ENCODE measurements at places on chromosomes 1 and 21.

GRCh38 chr1:40876891-40877290 lies 14.7 kb upstream of the CITED4 start:
- no peak for DNase-seq

- no peak for DNase-seq
These were observed 40.2 kb upstream of the EPS8L3 start for GRCh38 chr1:109803901-109804331.

GRCh38 chr1:180486092-180486491 lies 16.3 kb downstream of the ACBD6 start:
- DNase-seq: no peak

- no peak for DNase-seq
These were observed 69.0 kb upstream of the MUTYH start for GRCh38 chr1:45409276-45409675.

DNA sequence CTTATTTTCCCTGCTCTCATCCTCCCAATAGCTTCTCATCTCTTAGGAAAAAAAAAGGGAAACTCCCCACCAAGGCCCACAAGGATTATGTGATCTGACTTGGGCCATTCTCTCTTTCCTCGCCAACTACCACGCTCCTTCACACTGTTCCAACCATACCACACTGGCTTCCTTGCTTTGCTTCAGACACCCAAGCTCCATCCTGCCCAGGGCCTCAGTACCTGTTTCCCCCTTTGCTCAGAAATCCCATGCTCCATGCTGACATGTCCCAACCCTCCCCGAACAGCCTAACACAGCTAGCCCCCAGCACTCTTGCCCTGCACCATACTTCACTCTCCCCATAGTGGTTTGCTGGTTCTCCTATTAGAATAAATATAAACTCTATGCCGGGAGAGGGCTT lies 39.2 kb downstream of the MAB21L3 start:
- no peak for DNase-seq

DNA sequence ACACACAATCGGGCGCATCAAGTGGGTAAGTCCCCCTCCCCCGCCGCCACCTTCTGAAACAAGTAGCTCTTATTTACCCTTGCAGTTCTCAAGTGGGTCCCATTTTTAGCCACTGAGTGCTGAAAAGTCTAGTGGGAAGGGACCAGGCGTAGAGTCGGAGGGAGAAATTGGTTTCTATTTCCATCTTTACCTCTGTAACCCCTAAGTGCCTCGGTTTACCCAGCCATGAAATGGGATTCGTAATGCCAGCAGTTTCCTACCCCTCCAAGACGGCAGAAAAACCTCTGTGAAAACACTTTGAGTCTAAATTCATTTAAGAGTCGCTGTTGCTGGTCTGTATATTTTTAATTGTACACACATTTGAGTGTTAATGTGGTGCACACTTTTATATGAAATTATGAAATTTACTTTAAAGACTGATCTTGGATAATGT lies 928 bp downstream of the TLCD4 start:
- DNase-seq: no peak

- no peak for DNase-seq
These were observed 59.3 kb downstream of the ACP6 start for GRCh38 chr1:147611021-147611426.

- DNase-seq: no peak
These were observed 38.7 kb upstream of the EFHD2 start for GRCh38 chr1:15370781-15371520.

GRCh38 chr1:11741919-11742558 lies 6.1 kb downstream of the AGTRAP start:
- DNase-seq: no peak

DNA sequence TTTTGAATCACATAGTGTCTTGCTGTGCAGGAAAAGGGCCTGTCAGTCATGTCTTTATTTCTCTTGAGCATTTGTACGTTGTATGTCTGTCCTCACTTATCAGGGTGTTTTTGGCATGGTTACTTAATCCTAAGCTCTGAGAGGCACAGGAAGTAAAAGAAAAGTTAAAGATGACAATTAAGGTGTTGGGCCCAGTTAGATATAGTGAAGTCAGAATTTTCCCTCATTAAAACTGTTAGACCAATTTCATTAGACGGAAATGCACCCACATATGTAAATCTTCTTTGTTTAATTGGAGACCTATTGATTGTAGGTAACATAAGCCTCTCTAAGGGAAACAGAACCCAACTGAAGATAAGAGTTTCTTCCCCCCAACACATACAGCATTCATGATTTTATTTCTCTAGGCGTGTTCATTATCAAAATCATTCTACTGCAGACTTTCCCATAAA lies 21.9 kb downstream of the NFIA start:
- no peak for DNase-seq

GRCh38 chr1:239058190-239058589 lies 328.2 kb upstream of the CHRM3 start:
- no peak for DNase-seq

GRCh38 chr1:102219463-102219862 lies 222.7 kb upstream of the OLFM3 start:
- no peak for DNase-seq

- peak; percentile 13 for DNase-seq
These were observed 556 bp downstream of the IFI44 start for GRCh38 chr1:78650114-78650660.

GRCh38 chr1:18237371-18237770 lies 129.8 kb downstream of the IGSF21 start:
- DNase-seq: no peak

DNA sequence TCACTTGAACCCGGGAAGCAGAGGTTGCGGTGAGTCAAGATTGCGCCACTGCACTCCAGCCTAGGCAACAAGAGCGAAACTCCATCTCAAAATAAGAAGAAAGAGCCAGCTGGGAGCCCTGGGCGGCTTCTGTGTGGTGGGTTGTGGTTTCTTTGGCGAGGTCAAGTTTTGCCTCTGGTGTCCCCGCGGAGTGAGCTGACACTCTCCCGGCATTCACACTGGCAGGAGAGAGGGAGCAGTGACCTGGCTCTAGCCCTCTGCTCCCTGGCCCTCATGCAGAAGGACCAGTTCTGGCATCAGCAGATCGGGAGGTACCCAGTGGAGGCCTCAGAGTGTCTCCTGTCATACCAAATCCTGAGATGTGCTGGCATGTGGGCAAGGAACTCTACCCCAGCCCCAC lies 81.0 kb upstream of the VAMP3 start:
- DNase-seq: no peak

DNA sequence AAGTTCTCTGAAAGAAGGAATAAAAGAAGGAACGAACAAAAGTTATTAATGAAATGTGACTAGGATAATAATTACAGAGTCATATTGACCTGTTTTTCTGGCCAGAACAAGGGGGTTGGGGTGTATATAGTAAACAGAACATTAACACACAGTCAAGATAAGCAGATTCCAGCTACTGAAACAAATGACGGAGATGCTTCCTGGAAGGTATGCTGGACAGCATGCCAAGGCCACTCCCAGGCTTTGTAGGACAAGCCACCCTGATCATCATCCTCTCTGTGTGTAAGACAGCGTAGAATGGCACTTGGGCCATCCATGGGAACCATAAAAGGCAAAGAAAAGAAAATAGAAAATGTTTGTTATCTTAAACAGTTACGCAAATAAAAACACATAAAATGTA lies 120.7 kb downstream of the TGFBR3 start:
- DNase-seq: no peak

- DNase-seq: no peak
These were observed 41.2 kb downstream of the MAP3K21 start for GRCh38 chr1:233368789-233369130.

DNA sequence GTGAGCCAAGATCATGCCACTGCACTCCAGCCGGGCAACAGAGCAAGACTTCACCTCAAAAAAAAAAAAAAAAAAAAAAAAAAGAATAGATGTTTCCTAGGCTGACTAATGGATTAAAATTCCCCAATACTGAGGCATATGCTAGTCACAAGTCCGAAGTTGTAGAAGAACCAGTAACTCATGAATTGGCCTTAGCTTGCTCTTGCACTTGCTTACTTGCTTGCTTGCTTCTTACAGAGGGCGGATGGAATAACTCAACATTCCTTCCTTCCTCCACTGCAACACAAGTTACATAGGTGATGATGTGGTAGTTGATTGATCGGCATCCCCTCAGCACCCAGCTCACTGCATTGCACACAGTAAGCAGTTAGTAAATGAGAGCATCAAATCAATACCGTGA lies 2.8 kb upstream of the TARS2 start:
- no peak for DNase-seq

- no peak for DNase-seq
These were observed at the start of gene NTMT2 for GRCh38 chr1:170145770-170146676. NTMT2 (plus strand) TSS chr1:170145959; CDS start chr1:170146108, 149 bp downstream.

DNA sequence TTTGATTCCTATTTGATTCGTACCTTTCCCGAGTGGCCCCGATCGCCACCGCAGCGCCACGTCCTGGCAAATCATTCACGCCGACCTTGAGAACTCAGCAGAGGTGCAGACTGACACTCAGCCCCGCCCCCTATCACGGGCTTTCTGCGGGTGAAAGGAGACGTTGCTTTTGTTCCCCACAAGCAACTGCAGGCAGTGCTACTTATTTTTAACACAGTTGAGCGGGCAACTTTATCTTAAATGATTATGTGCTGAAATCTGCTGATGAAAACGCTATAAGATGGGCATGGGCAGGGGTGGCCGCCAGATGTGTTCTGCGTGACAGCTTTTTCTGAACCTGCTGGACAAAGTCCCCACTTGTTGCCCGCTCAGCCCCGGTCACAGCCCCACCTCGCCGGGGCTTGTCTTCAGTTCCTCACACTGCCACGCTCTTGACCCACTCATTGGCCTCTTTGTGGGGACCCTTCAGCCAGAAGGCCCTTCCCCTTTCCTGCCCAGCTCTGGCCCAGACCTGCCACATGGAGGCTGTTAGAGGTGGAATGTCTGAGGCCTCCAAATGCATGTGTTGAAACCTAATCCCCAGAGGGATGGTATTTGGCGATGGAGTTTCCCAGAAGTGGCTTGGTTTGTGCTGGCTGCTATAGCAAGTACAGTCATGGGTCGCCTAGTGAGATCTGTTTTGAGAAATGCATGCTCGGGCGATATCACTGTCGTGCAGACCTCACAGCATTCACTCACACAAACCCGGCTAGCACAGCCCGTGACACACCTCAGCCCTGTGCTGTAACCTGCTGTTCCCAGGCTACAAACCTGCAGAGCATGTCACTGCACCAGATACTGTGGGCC lies 15.7 kb upstream of the PDXK start:
- DNase-seq: no peak

GRCh38 chr1:61109910-61110309 lies 27.5 kb downstream of the NFIA start:
- DNase-seq: no peak

DNA sequence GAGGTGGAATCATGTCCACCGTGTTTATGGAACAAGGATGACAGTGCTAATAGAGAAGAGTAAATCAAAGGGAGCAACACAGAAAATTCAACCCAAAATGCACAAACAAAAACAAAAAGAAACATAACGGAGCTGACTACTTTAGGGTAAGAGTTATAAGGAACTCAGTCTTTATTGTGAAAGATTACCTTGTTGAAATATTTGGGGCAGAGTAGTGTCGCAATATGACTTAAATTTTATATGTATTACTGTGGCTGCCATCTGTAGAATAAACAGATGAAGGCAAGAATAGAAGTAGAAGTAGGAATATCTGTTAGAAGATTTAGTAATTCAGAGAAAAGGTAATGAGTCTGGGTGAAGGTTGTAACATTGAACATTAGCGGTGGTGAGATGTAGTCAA lies 913.9 kb downstream of the BRINP3 start:
- no peak for DNase-seq

GRCh38 chr1:198678901-198679329 lies 40.1 kb downstream of the PTPRC start:
- no peak for DNase-seq

GRCh38 chr1:32447469-32448185 lies 17.2 kb upstream of the ZBTB8B start:
- peak; percentile 11 for DNase-seq

All from kidney capillary endothelial cell (primary cell).